ENCODE measurements at places on chromosomes 1 and 21. TPM values are rescaled to one million over a fixed set of nuclear protein-coding genes. Genes with fewer than 3 reads are reported as not detected.

DNA sequence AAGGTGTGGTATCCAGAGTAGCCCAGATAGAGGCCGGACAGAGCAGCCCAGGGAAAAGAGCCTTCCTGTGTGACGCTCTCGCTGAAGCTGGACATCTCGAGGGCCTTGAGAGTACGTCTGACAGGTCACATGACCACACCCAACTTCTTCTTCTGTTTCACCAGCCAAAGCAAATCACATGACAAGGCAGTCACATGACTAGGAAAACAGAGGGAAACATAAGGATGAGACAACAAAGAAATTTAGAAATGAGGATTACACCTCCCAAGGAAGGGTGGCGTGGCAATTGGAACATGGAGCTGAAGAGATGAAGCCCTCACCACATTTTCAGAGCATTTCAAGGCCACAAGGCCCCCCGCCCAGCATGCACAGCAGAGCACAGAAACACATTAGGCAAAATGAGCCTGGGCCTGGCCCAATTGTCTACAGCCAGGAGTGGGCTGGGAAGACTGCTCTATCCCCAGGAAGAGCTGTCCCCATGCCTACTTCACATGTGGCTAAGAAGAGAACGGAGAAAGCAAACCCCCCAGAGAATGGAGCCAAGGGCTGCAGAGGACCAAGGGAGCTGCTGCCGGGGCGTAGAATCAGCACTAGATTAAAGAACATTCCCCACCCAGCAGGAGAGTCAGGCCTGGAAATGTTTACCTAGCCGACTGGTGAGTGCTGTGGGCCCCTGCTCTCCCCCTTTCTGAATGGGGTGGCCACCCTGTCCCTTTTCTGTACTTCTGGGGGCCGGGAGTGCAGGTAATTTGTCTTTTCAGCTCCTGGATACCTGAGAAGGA, 305.1 kb downstream of the NPHP4 start:
- no peak for ATAC-seq

- no peak for ATAC-seq
Observed at GRCh38 chr1:221477252-221477651, 264.6 kb downstream of the DUSP10 start.

GRCh38 chr1:98556521-98557158, 104.9 kb upstream of the SNX7 start:
- no peak for ATAC-seq

GRCh38 chr1:29162476-29163138, 19.1 kb downstream of the SRSF4 start:
- peak; percentile 62 for ATAC-seq

DNA sequence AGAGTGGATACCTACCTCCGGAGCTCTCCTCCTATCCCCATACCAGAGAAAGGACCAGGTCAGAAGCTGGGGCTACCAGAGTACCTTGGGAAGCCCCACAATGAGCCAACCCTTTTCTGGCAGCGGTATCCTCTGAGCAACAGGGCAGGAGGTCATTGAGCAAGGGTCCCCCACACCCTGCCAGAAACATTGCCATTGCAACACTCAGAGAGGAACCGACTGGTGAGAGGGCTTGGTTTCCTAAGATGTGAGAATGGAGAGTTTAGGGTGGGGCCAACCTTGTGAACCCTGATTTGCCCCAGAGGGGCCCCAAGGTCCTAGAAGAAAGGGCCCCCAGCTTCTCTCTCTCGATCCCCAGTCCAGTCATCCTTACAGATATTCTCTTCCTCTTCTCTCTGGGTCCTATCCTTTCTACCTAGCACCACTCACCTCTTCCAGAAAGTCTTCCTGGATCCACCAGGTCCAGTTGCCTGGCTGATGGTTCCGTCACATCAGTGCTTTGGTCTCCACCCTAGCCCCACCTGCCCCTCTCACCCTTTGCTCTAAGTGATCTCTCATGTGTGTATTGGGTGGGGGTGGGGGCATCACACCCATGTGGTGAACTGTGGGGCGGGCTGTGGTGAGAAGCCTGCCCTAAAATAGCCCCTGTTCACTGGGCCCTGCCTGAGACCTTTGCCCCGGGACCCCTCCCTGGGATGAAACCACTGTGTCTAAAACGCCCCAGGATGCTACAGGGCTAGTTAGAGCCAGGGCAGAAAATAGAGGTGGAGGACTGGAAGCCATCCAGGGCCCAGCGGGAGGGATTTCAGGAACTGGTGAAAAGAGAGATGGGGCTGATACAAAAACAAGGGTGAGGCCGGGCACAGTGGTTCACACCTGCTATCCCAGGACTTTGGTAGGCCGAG, 8.7 kb downstream of the FGR start:
- ATAC-seq, result no peak

GRCh38 chr1:238177960-238178645, 287.4 kb upstream of the ZP4 start:
- ATAC-seq, result peak; percentile 16

DNA sequence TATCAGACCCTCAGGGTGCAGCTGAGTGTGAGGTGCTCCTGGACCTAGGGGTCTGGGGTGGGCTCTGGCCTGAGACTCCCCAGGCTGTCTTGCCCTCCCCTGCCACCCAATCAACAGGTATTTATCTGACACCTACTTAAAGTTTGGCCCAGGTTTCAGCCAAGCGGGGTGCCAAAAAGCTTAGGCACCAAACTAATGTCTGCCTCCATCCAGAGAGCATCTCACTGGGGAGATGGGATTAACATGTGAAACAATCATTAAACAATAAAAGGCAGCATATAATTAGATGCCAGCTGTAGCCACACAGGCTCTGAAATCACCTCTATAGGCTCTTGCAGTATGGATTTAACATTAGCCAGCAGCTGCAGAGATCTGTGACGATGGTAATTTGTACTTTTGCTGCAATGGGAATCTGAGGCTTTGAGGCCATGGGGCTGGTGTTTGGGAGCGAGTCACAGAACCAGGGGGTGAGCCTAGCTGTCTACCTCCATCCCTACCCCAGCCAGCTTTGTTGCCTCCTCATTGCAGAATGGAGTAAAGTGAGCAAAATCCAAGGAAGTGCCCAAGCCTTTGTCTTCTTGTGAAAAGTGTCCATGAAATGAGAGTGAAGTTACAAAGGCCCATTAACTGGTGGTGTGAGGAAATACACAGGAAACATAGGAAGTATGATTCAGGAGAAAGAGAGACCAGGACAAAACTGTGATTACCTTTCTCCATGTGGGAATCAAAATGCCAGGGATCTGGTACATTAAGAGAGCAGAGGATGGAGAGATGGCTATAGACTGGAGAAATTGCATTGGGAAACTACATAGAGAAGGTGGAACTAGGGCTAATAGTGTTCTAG, 36.1 kb downstream of the EIF2D start:
- ATAC-seq, result no peak

DNA sequence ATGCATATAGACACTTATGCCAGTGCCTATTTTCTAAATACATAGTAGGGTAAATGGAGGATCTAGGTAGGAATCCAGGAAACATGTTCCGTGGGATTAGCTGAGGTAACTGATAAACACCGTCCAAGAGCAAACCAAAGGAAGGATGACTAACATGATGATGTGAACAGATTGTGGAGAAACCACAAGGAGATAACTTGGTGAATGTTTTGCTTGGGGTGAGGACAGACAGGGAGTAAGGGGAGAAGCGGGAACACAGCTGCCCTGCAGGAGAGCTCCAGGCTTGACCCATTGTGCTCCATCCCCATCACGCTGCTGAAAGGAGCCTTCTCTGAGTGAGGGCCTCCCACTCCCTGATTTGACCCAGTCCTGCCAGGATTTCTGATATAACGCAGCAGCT, 87.0 kb upstream of the ZC3H11B start:
- no peak for ATAC-seq

Gene MPZ
- total RNA-seq, result 4.8 TPM

Gene ARTN
- 0.21 TPM for total RNA-seq

Gene LCE1C
- not detected for total RNA-seq

Gene S100B
- 5.4 TPM for total RNA-seq

Measured in motor neuron (in vitro differentiated cells).